ENCODE measurements at places on chromosomes 5 and 9. TPM values are rescaled to one million over a fixed set of nuclear protein-coding genes. Genes with fewer than 3 reads are reported as not detected.

The OSTF1 gene
- total RNA-seq: 26.9 TPM

The BDP1 gene
- 41.6 TPM for total RNA-seq

The ZNF366 gene
- 1.9 TPM for total RNA-seq

The SARDH gene
- 2.0 TPM for total RNA-seq

GRCh38 chr9:87282538-87282937 is 215.1 kb upstream of the DAPK1 start:
- H3K27me3 ChIP-seq: no peaks in the 10 kb centered on the region
- DNase-seq: no peak
- H3K27ac ChIP-seq: peak overlapping the region; percentile 62
- no peaks in the 10 kb centered on the region for H3K4me1 ChIP-seq
- no peaks in the 10 kb centered on the region for H3K36me3 ChIP-seq

DNA sequence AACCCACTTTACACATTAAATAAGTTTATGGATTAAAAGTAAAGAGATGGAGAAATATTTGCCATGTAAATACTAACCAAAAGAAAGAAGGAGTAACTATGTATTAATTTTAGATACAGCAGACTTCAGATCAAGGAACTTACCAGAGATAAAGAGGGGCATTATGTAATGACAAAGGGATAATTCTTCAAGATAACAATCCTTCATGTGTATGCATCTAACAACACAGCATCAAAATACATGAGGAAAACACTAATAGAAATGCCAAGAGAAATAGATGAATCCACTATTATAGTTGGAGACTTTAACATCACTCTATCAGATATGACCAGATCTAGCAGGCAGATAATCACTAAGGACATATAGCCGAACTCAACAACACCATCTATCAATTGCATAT is 149.8 kb upstream of the ANKRD55 start:
- no peak overlapping the region for H3K27ac ChIP-seq
- H3K36me3 ChIP-seq: no peaks in the 10 kb centered on the region
- DNase-seq: no peak
- H3K27me3 ChIP-seq: no peaks in the 10 kb centered on the region
- H3K4me1 ChIP-seq: no peaks in the 10 kb centered on the region
- H3K4me3 ChIP-seq: no peak overlapping the region

DNA sequence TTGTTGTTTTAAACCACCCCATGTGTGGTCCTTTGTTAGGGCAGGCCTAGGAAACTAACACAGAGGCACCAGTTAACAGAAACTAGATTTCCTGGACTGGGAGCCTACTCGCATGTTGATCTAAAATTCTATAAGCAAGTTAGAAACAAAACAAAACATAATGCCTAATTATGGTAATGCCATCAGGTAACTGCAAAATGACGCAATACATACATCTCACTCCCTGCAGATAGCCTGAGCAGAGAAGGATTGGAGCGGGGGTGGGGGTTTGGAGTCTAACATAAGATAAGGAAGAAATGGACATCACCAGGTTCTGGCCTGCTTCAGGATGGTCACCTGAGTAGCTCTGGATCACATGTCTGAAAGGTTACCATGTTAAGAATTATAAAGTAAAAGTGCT is 113.4 kb upstream of the CTSL start:
- H3K4me3 ChIP-seq: no peak overlapping the region
- H3K4me1 ChIP-seq: no peaks in the 10 kb centered on the region
- no peaks in the 10 kb centered on the region for H3K27me3 ChIP-seq
- DNase-seq: no peak
- no peak overlapping the region for H3K27ac ChIP-seq
- H3K36me3 ChIP-seq: no peaks in the 10 kb centered on the region

DNA sequence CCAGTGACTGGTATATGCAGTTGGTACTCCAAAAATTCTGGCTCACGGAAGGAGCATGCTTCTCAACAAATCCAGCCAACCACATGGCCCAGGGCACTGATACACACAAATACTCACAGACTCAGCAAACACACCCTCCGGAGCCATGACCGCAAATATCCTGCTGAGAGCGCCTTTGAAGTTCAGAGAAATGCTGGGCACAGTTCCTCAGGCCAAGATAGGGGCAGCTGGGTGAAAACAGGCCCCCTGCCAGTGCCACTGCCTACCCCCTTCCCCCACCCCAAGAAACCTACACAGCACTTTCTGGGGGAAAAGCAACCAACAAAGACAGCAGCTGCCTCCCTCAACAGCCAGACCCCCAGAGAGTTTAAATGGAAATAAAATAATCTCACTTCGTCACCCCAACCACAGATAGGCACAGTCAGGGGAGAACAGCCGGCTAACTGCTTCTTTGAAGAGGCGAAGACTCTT is 120.0 kb downstream of the C5orf15 start:
- no peaks in the 10 kb centered on the region for H3K27me3 ChIP-seq
- no peak overlapping the region for H3K4me3 ChIP-seq
- DNase-seq: peak; percentile 69

- DNase-seq: no peak
- H3K27me3 ChIP-seq: no peaks in the 10 kb centered on the region
- H3K4me1 ChIP-seq: no peaks in the 10 kb centered on the region
- H3K27ac ChIP-seq: no peak overlapping the region
Measured at GRCh38 chr9:18371141-18371540, 102.8 kb upstream of the ADAMTSL1 start.

DNA sequence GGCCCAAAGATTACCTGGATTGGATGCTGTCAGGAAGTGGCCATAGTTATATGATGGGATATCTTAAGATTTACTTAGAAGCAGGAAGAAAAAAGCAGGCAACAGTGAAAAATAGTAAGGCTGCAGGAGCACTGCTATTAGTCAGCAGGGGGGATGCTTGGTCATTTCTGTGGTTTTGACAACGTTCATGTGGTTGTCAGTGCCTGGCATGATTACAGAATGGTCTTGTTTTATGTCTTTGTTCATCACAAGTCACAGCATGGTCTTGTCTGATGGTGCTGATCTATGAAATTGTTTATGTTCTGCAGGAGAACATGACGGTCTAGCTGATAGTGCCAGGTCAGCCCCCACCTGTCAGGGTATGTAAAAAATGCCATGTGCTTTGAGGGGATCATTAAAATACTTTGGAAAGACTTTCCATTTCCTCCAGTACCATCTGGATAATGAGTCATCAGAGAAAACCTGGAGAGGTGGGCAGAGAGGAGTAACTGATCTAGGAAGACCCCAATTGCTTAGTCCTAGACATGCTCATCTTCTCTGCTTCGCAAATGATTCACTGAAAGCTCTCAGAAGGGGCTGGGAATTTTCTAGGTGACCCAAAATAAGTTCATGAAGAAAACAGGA is 48.5 kb downstream of the PLGRKT start:
- no peak overlapping the region for H3K4me3 ChIP-seq
- no peak for DNase-seq
- H3K4me1 ChIP-seq: no peaks in the 10 kb centered on the region
- no peaks in the 10 kb centered on the region for H3K36me3 ChIP-seq
- H3K27me3 ChIP-seq: no peaks in the 10 kb centered on the region

GRCh38 chr5:151679421-151680155 is 7.1 kb downstream of the SPARC start:
- H3K4me3 ChIP-seq: peak overlapping the region; percentile 43
- DNase-seq: no peak
- H3K36me3 ChIP-seq: no peaks in the 10 kb centered on the region
- no peaks in the 10 kb centered on the region for H3K27me3 ChIP-seq

DNA sequence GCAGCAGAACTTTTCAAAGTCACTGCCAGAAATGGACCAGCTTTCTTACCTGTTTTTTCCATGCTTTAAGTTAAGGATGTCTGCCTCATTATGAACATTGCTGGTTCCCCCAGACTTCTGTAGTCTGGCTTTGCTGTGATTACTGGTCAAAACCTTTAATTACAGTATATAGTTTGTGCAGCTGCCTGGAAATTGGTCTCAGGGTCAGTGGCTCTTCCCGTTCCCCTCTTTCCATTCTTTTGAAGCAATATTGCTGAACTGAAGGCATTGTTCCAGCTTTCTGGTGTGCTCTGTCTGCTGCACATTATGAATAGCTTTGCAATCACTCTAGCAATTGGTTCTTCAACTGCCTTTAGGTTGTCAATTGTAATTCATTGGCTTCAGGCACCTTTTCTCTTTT is 206.5 kb downstream of the ARL15 start:
- H3K36me3 ChIP-seq: no peaks in the 10 kb centered on the region
- no peaks in the 10 kb centered on the region for H3K4me1 ChIP-seq
- H3K27ac ChIP-seq: no peak overlapping the region
- DNase-seq: no peak
- no peak overlapping the region for H3K4me3 ChIP-seq
- no peaks in the 10 kb centered on the region for H3K27me3 ChIP-seq

DNA sequence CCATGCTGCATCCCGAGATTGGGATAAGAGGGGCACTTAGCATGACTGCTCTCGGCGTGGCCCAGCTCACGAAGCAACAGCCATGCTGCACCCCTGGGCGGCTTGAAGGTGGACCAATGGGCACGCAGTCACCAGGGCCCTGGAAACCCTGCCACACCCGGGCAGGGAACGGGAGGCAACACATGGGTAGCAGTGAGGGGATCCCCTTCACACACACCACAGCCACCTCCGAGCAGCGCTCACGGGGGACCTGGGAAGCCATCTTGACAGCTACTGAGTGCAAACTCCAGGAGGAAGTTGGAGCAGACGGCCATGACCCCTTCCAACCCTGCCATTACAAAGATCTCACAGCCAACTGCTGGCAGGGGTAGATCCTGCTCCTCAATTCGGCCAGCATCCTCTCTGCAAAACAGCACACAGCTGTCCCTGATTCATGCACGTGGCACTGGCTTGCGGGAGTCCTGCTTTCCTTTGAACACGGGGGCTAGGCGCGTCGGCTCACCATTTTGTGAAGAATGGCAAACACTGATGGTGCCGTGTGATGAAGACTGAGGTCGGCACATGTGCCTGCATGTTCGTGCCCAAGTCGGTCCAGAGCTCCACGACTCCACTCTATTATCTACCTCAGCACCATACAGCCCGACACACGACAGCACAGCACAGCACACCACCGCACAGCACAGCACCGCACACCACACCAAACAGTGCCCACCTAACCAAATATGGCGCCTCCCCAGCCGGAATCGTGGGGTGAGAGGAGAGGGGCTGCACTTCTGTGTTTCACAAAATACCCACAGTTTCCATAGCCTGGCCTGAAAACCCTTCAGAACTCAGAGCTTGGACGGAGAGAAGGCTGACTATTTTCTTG is 5.0 kb downstream of the UBAC1 start:
- no peaks in the 10 kb centered on the region for H3K27me3 ChIP-seq
- H3K4me3 ChIP-seq: no peak overlapping the region
- no peak for DNase-seq
- no peaks in the 10 kb centered on the region for H3K4me1 ChIP-seq
- H3K27ac ChIP-seq: no peak overlapping the region

DNA sequence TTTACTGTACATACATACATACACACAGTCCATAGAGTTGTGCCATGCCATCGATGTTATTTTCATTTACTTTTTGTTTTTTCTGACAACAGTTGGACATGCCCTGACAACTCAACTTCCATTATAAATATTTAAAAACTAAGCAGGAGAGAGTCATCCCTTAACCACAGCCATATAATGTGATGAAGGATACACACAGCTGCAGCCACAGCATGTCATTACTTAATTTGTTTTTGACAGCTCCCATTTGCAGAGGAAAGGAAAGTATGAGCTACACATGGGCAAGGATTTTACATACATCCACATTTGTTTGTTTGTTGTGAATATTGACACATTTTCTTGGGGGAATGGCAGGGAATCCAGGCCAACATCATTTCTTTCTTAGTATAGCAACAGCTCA is 91.5 kb upstream of the TUT7 start:
- H3K4me1 ChIP-seq: no peaks in the 10 kb centered on the region
- DNase-seq: no peak
- H3K4me3 ChIP-seq: no peak overlapping the region
- no peaks in the 10 kb centered on the region for H3K36me3 ChIP-seq
- no peaks in the 10 kb centered on the region for H3K27me3 ChIP-seq

DNA sequence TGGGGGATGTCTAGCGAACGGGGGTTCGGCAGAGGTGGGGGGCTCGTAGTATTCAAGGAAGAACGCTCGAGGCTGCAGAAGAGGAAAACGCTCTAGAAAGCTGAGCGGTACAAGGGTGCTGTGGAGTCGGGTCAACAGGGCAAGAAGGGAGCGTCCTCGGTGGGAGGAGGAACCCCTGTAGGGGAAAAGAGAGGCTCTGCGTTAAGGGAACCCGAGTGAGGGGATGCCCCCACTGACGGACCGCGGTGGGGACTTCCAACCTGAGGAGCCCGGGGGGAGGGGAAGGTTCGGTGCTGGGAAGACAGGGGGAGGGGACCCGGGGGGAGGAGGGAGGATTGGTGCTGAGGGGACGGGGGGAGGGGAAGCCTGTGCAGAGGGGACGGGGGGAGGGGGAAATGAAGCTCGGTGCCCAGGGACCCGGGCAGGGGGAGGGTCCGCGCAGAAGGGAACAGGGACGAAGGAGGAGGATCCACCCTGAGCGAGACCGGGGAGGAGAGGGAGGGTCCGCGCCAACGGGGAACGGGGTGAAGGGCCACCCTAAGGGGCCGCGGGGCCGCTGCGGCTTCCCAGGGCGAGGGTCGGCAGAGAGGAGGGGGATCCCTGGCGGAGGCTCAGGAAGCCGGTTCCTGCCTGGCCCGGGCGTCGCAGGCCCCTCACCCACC is 621 bp downstream of the NR6A1 start:
- peak overlapping the region; percentile 81 for H3K27ac ChIP-seq
- no peaks in the 10 kb centered on the region for H3K36me3 ChIP-seq
- DNase-seq: no peak
- H3K27me3 ChIP-seq: peaks cover 8% of the 10 kb centered on the region
- peak overlapping the region; percentile 91 for H3K4me3 ChIP-seq

DNA sequence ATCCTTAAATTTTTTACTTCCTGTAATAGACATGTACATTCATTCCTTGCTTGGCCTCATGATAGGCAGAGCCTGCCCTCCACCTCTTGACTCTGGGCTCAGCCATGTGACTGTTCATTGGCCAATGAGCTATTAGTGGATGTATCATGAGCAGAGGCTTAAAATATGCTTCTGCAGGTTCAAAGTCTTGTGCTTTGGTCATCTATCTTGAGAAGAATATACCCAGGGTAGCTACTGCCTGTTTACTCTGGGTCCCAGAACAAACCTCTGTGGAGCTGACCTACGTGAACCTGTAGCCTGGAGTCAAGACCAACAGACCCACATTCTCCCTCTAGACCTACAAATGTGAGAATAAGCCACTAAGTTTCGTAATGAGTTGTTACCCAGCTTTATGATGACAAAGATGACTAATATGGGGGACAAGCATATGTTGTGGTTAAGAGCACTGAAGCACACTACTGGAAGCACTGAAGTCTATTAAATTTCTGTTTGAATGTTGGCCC is 244.4 kb downstream of the MAST4 start:
- no peaks in the 10 kb centered on the region for H3K27me3 ChIP-seq
- no peak for DNase-seq
- H3K4me1 ChIP-seq: no peaks in the 10 kb centered on the region
- no peak overlapping the region for H3K27ac ChIP-seq

DNA sequence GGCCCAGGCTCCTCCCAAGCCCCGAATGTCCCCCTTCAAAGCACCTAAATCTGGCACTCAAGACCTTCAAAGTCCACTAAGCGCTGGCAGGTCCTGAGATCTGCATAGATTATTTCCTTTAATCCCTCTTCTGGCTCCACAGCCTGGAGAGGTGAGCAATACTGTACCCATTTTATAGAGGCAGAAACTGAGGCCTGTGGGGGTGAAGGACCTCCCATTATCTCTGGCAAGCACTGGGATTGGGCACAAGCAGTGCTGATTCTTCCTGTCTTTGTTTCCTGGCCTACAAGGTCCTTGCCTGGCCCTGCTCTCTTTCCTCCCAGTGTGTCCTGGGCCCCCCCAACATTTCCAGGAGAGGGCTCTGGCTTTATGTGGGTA is 252.3 kb downstream of the PBX3 start:
- no peak overlapping the region for H3K4me3 ChIP-seq
- no peaks in the 10 kb centered on the region for H3K4me1 ChIP-seq
- no peaks in the 10 kb centered on the region for H3K27me3 ChIP-seq
- no peaks in the 10 kb centered on the region for H3K36me3 ChIP-seq
- DNase-seq: no peak
